Thymus (tissue), 14 donors: ENCODE measurements at places on chromosomes 1 and 21. TPM values are rescaled to one million over a fixed set of nuclear protein-coding genes. Genes with fewer than 3 reads are reported as not detected.

Gene PLEKHG5
- total RNA-seq = 2.4 TPM

Gene CLDN8
- 0.05 TPM for total RNA-seq

Gene TNFAIP8L2
- total RNA-seq = 30.0 TPM

Gene TFF2
- not detected for total RNA-seq

Gene TSPEAR
- 0.38 TPM for total RNA-seq

Gene AVPR1B
- total RNA-seq = 0.09 TPM

Gene CEPT1
- total RNA-seq = 56.9 TPM

Gene EFCAB14
- 63.6 TPM for total RNA-seq

Gene FCER1A
- total RNA-seq = 1.0 TPM
